ENCODE measurements at places on chromosomes 2 and 18.

- no peak for DNase-seq
Observed at GRCh38 chr2:74819702-74820101, 14.2 kb upstream of the HK2 start.

GRCh38 chr18:76446321-76447257 is 48.5 kb downstream of the ZNF516 start:
- DNase-seq, result no peak

DNA sequence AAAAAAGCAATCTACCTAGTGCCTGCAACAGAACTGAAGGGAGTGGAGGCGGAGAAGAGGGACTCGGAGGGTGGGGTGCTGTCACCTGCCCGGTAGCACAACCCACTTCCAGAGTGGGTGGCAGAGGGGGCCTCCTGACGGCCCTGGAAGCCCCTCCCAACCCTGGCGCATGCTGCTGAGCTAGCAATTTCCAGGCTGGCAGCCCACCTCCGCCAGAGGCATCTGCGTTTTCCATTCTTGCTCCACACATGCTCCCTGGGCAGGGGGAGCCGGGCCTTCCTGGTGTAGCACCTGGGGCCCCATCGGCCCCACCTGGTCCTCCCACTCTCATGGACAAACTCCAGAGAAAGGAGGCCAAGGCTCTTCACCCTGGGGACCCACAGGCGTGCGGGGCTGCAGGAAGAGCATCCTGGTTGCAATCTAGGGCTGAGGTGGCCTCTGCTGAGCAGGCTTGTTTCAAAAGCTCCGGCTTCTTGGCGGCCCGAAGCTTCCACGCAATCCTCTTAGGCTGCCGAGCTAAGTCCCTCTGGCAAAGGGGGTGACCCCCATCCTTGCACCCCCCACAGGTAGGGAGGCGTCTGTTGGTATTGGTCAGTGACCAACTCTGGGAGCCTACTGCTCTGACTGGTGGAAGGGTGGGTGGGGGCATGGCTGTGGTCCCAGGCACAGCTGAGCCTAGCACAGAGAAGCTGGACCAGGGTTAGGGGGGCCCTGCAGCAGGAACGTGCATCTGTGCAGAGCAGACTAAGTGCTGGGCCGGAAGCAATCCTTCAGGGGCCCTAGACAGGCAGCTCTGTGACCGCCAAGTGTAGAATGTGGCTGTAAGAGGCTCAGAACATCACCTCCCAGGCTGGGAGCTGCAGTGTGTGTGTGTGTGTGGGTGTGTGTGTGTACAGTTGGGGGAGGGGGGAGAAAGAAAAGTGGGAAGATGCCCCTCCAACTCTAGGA is 2.6 kb downstream of the HS6ST1 start:
- DNase-seq, result no peak

- DNase-seq, result no peak
Observed at GRCh38 chr2:180017784-180018183, 10.7 kb upstream of the CWC22 start.

DNA sequence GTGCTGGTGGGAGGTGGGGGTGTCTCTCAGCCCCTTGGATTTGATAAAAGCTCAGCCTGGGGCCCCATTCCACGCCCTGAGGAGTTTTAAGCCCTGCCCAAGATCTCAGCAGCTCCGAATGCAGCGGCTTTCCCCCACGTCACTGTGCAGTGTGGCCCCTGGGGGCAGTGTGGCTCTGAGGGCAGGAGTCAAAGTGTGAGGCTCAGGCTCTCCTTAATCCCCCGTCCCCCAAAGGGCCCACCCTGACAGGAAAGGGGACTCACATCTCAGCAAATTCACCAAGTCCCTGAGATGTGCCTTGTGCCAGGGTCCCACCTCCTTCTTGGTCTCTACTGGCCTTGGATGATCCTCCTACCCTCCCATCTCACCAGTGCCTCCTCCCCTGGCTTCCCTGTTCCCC is 25.2 kb downstream of the NPPC start:
- DNase-seq, result no peak

DNA sequence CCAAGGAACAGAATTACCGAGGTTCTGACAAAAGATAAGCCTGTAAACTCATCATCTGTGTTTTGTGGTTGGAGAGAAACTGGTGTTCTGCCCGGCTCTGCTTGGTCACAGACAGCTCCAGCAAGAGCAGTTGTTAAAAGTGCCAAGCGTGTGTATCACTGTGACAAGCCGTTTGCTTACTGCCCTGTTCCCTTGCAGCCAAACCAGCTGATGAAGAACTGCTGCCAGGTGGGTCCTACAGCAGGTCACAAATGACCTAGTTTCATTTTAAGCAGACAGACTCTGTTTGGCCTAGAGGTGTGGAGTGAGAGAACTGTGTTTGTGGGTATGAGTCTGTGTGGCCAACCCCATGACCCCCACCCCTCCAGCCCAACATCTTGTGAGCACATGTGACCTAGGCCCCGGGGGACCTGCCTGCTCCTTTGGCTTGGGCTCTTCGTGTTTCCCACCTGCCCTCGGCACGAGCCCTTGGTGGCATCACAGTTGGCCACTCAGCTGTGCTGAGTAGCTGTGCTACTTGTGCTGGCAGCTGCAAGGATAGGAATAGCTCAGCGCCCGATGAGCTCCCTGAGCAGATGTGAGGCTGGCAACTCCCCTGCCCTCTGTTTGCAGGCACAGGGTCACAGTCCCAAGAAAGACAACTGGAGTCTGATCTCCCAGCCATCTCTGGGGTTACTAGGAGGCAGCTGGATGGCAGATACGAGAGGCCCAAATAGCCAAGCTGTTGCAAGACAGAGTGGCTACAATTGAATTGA is 9.7 kb downstream of the OXER1 start:
- peak; percentile 1 for DNase-seq

GRCh38 chr2:19109518-19109917 is 248.9 kb downstream of the OSR1 start:
- no peak for DNase-seq

GRCh38 chr2:241136191-241136590 is 13.1 kb downstream of the PASK start:
- DNase-seq, result no peak

DNA sequence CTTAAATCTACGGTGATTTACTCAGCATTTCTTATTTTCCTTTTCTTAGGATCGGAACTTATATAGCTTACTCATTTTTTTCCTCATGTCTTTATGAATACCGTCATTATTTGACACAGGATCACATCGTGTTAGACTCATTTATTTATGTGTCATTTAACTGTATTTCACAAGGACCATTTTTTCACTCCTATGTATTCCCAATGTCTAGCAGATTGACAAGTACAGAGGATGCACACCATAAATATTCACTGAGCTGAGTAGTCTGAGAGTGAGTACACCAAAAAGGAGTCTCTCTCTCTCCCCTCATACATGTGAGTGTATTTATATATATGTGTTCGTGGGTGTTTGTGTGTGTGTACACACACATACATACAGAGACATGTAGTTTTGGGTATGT is 573.5 kb downstream of the RNF144A start:
- DNase-seq, result no peak

DNA sequence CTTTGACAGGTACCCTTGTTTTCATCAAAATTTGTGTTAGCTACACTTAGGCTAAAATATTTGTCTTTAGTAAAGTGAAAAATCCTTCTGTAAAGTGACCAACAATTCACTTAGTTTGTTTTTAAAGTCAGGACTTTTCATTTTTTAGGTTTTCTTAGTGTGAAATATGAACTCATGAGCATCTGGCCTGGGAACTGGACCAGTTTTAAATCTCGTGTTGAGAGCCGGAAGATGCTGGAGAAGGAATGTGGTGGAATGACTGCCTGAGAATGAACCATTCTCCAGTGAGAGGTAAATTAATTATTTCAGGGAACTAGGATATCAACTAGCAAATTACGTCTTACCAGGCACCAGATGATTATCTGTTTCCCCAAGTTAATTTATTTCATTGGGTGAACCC is 305.7 kb downstream of the AGPS start:
- no peak for DNase-seq

- DNase-seq, result no peak
Observed at GRCh38 chr2:105683011-105683492, 61.7 kb upstream of the NCK2 start.

DNA sequence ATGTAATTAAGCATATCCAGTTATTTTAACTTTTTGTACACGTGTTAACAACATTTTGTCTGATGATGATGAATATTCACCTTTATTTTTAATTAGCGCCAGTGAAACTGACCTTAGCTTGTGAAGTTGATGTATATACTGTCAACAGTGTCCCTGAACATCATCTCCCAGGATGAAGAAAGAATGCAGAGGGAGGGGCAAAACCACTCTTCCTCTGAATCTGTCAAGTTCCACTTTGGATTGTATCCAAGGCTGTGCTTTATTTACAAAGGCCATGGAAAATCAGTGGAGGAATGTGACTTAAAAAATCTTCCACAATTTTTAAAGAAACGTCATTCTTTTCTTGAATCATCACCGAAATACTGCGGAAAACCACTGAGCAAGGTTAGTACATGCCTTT is 4.5 kb upstream of the RMDN2 start:
- DNase-seq, result no peak

- no peak for DNase-seq
Observed at GRCh38 chr2:85248773-85249509, 78.8 kb downstream of the TGOLN2 start.

GRCh38 chr2:234555616-234556249 is 58.9 kb upstream of the ARL4C start:
- DNase-seq, result no peak

DNA sequence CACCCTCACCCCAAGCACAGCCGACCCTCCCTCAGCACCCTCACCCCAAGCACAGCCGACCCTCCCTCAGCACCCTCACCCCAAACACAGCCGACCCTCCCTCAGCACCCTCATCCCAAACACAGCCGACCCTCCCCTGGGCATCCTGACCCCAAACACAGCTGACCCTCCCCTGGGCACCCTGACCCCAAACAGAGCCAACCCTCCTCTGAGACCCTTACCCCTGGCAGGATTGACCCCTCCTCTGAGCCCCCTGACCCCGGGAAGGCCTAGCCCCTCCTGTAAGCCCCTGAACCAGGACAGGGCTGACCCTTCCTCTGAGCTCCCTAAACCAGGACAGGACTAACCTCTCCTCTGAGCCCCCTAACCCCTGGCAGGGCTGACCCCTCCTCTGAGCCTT is 84.4 kb upstream of the RAB6C start:
- DNase-seq, result no peak

GRCh38 chr2:70615222-70615621 is 61.6 kb upstream of the TGFA start:
- no peak for DNase-seq

- peak; percentile 66 for DNase-seq
Observed at GRCh38 chr2:68832233-68832869, 38.8 kb downstream of the BMP10 start.

All from CD4-positive, alpha-beta T cell treated with Interleukin-17A for 1 hour (primary cell).